NCI-H1092 (cell line): ENCODE measurements at places on chromosomes 1 and 21.

DNA sequence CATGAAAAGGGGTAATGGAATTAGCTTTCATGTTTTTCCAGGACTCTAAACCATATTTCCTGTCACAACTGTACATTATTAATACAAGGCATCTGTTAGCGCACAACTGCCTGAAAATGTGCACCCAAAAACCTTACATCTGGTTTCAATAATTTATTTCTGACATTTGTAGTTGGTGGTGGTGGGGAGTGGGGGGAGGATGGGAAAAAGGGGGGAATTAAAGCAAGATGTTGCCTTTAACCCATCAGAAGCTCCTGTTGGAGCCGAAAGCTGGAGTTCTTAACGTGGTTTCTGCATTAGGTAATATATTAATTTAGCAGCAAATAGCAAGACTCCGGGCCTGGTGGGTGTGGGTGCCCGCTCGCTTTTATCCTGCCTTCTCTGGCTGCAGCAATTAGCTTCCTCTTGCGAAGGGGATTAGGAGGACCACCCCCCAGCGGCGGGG lies 36.9 kb upstream of the HHAT start:
- no peak for DNase-seq

GRCh38 chr1:4379451-4380175 lies 274.8 kb upstream of the AJAP1 start:
- DNase-seq, result no peak

DNA sequence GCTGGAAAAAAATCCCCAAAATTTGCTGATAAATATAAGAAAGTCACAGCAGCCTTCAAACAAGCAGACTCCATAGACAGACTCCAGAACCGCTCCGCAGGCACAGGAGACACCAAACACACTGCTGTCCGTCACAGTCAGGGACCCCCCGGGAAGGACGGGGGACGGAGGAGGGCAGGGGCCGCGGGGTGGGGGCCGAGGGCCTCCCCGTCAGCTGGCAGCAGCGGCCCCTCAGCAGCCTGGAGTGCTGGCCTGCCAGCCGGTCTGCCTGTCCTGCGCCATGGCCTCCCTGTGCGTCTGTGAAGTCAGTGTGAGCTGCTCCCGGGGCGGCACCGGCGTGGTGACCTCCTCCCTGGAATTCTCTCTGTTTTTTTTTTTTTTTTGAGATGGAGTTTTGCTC lies 10.1 kb upstream of the C1orf159 start:
- no peak for DNase-seq

DNA sequence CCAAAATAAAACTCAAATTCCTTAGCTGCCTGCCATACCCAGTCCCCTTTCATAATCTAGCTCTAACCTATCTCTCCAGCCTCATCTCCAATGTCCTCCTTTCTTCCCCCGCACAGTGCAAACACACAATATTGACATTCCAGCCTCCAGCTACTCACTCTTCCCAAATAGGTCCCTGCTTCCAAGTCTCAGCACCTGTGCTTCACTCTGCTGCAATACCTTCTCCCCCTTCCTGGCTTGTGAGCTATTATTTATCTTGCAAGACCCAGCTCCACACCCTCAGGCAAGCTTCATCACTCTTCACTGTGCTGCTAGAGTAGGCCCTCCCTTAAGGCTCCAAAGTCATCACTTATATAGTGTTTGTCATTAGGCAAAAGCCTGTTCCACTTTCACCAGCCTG lies 9.7 kb downstream of the PLPP3 start:
- DNase-seq, result no peak
